ENCODE measurements at places on chromosomes 4 and X.
A peak's percentile ranks its signal among the peaks of the same experiment; 100 is the strongest.

DNA sequence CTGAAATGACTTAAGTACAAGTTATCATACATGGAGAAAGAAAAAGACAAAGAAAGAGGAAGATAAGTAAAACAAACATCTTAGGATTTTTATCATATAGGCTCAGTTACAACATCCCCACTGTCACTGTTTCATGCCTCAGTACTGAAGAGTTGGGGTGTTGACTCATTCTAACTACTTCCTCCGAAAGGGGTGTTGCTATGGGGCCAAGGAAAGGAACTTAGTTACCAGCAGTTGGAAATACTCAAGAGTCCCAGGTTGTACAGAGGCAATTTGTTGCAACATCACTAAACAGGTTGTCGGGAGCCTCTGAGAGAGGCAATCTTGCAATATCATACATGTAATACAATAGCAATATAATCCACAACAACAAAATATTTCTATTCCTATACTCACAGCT is 1264.7 kb downstream of the PCDH7 start:
- DNase-seq: no peak

- no peak for DNase-seq
Measured at GRCh38 chrX:55638933-55639332, 15.7 kb downstream of the FOXR2 start.

- peak; percentile 43 for DNase-seq
Measured at GRCh38 chrX:68932611-68933010, 103.8 kb downstream of the EFNB1 start.

- DNase-seq: no peak
Measured at GRCh38 chr4:157052429-157053040, 23.4 kb upstream of the GLRB start.

DNA sequence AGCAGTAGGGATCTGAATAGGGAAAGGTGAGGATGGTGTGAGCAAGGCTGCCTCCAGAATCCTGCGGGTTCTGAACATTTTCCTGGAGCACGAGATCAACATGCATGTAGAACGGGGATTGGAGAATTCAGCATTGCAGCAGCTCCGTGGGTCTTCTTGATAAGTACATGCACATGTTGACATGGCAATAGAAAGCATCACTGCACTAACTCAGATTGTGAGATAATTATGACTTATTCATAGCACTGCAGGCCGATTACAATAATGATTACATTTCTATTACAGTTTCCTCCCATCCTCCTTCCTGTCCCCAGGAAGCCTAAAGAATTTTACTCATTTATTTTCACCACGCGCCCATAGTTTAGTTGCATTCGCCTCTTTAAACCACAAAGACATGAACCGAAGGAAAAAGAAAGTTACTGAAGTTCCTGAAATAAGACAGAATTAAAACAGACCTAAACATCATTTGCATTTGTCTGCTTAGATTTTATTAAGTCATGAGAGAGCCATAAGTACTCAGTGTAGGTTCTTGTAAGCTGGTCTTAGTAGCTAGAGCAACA is 61.3 kb upstream of the ARX start:
- no peak for DNase-seq

GRCh38 chrX:66049056-66049455 is 9.2 kb upstream of the VSIG4 start:
- DNase-seq: no peak

DNA sequence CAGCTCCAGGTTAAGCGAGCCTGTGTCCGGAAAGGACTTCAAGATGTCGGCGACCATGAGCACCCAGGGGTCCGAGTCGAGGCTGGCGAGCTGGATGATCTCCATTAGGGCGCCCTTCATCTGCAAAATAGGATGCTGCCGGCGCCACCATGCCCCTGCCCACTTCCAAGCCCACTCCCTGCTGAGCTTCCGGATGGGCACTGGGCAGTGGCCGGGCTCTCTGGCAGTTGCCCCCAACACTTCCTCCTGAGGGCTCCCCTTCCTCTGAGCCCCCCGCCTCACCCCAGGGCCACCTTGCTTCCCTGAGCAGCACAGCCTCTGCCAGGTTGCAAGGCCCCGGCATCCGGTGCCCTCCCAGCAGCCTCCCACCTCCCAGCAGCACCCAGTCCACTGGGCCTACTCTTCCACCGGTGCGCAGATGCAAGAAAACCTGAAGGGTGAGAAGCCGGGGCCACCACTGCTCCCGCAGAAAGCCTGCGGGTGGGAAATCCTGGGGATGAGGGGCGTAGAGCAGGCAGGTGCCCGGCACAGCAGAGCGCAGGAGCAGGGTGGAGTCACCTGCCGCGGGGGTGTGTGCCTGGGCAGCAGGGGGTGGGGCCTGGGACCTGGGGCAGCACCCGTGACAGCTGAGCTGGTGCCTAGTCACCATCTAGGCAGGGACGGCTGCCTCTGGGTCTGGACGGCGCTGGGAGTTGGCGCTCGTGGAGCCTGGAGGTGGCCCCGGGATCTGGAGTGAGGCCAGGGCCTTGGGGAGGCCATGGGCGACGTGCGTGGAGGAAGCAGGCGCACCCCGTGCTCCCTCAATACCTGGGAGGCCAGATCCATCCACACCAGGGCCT is 17.0 kb downstream of the NELFA start:
- no peak for DNase-seq

GRCh38 chr4:32393806-32394205 is 1673.6 kb downstream of the PCDH7 start:
- no peak for DNase-seq

GRCh38 chr4:86099348-86099747 is 260.5 kb downstream of the MAPK10 start:
- DNase-seq: no peak

DNA sequence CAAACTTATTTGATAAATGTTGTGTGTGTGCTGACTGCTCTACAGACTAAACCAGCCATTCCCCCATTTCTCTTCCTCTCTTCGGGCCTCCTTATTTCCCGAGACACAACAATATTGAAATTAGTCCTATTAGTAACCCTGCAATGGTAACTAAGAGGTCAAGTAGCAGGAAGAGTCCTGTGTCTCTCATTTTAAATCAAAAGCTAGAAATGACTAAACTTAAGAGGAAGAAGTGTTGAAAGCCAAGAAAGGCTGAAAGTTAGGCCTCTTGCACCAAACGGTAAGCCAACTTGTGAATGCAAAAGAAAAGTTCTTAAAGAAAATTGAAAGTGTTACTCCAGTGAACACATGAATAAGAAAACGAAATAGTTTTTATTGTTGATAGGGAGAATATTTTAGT is 357.8 kb upstream of the SLC7A11 start:
- DNase-seq: no peak

DNA sequence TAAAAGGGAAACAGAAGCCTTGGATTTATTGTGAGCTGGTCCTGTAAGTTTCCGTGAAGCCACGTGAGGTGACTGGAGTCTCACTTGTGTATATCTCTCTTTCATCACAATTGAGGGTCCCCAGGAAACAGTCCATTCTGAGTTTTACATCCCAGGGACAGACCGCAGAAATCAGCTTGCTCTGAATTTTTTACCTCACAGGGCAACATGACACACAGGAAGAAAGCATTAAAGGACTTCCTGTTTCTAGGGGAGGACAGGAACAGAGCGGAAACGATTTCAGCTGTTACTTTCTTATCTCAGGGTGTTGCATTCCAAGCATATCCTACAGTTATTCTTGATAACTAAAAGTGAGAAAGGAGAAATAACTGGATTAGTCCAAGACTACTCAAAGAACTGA is 553.5 kb downstream of the TRAM1L1 start:
- no peak for DNase-seq

- no peak for DNase-seq
Measured at GRCh38 chrX:55142206-55142918, 53.5 kb downstream of the PAGE2 start.

GRCh38 chr4:8099981-8100464 is 58.6 kb downstream of the ABLIM2 start:
- no peak for DNase-seq

DNA sequence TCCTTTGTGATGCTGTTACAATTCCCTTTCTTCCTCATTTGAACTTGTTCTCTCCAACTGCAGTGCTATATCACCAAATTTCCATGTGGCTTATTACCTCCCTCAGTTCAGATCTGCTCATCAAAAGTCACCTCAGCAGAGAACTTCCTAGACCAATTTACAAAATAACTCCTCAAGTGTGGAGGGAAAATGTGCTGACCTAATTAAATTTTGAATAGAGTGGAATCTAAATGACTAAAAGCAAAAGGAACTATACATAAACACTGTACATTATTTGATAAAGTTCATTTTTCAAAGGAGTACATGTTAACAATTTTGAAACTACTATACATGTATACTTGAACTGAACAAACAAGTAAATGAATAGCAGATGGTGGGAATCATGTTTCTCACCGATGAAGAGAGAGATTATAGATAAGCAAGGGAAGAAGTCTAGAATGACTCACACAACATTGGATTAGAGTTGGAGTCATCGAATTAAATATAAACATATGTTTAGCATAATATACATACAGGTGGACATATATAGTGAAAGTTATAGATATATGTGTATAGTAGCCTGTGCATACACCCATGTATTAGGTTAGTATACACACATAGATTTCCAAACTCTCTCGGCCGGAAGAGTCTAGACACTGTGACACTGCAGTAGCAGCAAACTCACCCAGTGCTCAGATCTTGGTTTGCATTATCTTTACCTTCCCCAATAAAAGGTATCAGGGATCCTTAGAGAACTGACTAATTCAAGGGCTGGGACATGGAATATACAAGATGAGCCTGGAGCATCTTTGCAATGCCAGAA is 318.7 kb downstream of the PCDH18 start:
- DNase-seq: peak; percentile 3

- DNase-seq: no peak
Measured at GRCh38 chr4:41452484-41453225, 85.3 kb upstream of the LIMCH1 start.

DNA sequence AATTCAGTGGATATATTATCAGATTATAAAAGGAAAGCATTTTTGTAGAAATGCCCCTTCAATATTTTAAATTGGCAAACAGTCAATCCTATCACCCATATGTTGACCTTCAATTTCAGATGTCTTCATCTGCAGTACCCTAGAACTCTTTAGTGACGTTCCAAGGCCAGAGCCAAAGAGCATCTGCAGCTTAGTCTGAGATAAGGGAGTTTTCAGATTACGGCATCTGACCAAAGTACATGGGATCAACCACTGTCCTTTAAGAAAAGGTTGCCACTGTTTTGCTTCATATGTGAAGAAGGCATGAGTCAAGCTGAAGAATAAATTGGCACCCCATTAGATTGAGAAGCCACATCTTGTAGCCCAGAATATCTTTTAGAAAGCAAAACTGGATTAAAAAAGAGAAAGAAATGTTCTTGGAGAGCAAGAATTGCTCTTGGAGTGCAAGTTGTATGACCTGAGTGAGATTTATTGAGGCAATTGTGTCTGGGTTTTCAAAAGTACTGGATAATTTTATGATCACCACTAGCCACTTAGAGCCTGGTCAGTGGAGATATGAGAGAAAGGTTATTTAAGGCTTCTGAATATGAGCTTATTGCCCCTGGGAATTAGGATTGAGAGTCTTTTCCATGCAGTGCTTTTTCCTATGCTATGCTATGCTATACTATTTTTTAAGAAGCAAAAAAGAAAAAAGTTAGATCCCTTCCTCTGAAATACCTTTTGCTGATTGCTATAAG is 251.9 kb upstream of the NR3C2 start:
- no peak for DNase-seq

DNA sequence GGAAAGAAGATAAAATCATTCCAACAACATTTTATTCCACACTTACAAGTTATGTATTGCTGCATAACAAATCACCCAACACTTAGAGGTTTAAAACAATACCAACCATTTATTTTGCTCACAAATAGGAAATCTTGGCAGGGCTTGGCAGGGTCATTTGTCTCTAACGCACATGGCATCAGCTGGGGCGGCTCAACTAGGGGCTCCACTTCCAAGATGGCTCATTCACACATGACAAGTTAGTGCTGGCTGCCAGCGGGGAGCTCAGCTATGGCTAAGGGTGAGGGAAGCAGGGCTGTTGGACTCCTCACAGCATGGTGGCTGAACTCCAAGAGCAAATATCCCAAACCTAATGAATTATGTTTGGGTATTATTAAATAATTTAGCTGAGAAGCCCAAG is 377.0 kb downstream of the ZNF674 start:
- no peak for DNase-seq

GRCh38 chr4:82481506-82481840 is 51.1 kb downstream of the ENOPH1 start:
- no peak for DNase-seq

GRCh38 chr4:76518241-76518640 is 83.2 kb downstream of the SHROOM3 start:
- no peak for DNase-seq

DNA sequence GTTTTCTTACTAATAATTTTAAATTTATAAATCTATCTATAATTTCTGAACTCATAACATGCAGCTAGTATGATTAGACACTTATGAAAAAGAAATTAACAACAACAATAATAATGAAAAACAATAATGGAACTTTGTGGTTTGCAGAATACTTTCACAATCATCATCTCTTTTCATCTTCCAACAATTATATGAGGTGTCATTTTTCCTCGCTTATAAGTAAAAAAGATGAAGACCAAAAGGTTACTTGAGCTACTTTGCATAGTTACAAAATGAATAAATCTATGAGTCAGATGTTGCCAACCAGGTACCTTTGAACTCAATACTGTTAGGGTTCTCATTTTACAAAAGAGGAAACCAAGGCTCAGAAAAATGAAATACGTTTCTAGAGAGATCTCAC is 98.5 kb upstream of the ELOVL6 start:
- DNase-seq: no peak

- no peak for DNase-seq
Measured at GRCh38 chrX:46961097-46961496, 48.9 kb downstream of the JADE3 start.

DNA sequence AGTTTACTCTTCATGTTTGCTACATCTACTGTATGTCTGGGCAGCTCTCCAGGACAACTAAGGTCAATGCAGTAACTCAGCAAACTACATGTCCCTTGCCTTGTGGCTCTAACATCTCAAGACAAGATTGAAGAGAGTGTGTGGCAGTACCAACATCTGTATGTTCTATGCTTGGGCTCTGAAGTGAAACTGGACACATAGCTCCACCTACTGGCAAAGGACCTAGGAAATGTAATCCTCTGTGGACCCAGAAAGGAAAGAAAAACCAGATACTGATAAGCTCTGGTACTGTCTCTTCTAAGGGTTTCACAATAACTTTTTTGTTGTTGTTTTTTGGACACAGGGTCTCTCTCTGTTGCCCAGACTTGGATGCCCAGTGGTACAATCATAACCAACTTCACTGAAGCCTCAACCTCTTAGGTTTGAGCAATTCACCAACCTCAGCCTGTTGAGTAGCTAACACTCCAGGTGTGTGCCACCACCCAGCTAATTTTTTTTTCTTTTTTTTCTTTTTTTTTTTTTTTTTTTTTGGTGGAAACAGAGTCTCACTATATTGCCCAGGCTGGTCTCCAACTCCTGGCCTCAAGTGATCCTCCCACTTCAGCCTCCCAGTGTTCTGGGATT is 64.1 kb downstream of the QDPR start:
- peak; percentile 89 for DNase-seq

- no peak for DNase-seq
Measured at GRCh38 chrX:15546745-15547144, 46.1 kb downstream of the BMX start.

DNA sequence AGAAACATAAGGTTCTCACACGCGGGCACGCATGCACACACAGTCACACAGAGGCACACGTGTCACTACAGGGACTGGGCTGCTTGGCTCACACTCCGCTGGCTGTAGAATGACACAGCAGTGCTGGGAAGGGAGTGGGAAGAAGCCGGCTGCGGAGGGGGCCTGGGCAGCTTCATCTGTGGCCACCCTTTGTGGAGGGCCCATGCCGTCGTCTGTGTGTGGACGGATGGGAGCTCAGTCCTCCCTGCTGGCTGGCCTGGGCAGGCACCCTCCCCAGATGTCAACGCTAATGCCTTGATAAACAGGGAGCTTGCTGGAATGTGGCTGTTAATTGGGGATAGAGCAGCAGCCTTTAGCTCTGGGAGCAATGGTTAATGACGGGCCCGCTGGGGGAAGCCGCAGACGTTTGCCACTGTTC is 621.1 kb downstream of the BCOR start:
- peak; percentile 48 for DNase-seq

All from cardiac muscle cell (in vitro differentiated cells and primary cell).